Dorsolateral prefrontal cortex (tissue), 122 donors: ENCODE measurements at places on chromosomes 12 and 14.

- no peak for DNase-seq
These were observed 545 bp downstream of the SMARCC2 start for GRCh38 chr12:56188778-56189098.

GRCh38 chr12:1606021-1606622 lies 11.7 kb upstream of the FBXL14 start:
- DNase-seq = peak; percentile 63

GRCh38 chr12:129750421-129750820 lies 153.4 kb downstream of the TMEM132D start:
- DNase-seq = no peak

DNA sequence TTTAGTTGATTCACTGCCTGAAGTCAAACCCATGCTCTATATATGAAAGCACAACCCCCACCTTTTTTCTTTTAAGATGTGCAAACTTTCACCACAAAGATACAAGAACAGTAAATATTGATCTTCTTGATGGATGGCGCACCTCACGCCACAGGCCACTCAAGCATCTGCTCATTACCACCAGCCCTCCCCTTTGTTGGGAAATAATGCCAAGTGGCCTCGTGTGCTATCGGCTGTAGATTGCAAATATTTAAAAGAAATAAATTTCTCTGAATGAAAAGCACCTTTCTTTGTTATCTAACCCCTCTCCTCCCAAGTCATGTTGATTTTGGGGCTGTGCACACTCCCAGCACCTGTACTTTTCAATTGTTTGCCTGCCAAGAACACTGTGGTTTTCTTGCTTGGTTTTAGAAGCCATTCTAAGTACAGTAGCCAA lies 122.7 kb downstream of the C12orf42 start:
- no peak for DNase-seq

GRCh38 chr12:22677781-22678574 lies 53.0 kb downstream of the ETNK1 start:
- DNase-seq = no peak

DNA sequence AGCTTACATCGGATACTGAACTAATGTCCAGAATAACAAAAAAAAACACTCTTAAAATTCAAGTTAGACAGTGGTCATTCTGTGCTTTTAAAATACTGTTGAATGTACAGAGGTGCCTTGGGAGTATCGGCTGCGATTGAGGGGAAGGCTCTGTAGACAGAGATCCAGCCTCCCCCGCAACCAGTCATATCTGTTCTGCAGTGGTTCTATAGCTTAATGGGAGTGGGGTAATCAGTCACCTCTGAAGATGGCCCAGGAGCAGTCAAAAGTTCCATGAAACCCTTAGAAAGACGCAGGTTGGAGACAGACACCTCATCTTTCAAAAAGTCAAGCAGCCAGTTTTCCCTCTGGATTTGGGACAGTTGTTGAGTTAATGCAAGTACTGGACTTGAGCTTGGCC lies 1486.6 kb upstream of the TMEM132C start:
- no peak for DNase-seq

- DNase-seq = no peak
These were observed 3.2 kb upstream of the CLEC4C start for GRCh38 chr12:7750350-7750749.

GRCh38 chr12:31120392-31121008 lies 46.8 kb downstream of the DDX11 start:
- DNase-seq = no peak

GRCh38 chr12:46153268-46153872 lies 115.5 kb downstream of the SLC38A1 start:
- DNase-seq = no peak

- no peak for DNase-seq
These were observed 87.7 kb downstream of the KCNH5 start for GRCh38 chr14:62957562-62957961.

DNA sequence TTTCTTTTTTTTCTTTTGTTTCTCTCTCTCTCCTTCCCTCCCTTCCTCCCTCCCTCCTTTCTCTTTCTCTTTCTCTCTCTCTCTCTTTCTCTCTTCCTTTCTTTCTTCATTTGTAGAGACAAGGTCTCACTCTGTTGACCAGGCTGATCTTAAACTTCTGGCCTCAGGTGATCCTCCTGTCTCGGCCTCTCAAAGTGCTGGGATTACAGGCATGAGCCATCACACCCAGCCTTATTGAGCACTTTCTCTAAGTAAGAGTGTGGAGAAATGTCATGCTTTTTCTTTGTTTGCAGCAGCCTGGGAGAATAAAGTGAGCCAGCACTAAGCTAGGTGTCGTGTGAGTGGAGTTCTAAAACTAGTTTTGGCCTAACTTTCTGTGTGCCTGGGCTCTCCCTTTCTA lies 74.0 kb downstream of the TTC7B start:
- DNase-seq = no peak

DNA sequence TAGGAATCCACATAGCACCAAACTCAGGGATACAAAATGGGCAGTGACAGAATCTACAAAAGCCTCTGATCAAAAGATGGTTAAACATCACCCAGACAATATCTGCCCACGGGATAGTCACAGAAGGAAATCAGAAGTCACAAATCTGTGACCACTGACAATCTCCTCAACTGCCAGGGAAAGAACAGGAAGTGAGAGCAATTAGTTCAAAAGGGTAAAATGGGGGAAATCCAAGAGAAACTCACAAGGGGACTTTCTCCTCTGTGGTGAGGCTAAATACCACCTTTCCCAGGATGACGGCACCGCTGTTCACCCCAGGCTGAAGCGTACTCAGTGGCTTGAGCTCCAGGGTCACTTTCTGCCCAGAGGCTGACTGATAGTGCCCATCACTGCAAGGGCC lies 10.7 kb downstream of the TTC5 start:
- no peak for DNase-seq

- DNase-seq = no peak
These were observed 32.7 kb downstream of the DIP2B start for GRCh38 chr12:50537538-50537919.

GRCh38 chr14:66104486-66104885 lies 381.7 kb upstream of the CCDC196 start:
- no peak for DNase-seq

DNA sequence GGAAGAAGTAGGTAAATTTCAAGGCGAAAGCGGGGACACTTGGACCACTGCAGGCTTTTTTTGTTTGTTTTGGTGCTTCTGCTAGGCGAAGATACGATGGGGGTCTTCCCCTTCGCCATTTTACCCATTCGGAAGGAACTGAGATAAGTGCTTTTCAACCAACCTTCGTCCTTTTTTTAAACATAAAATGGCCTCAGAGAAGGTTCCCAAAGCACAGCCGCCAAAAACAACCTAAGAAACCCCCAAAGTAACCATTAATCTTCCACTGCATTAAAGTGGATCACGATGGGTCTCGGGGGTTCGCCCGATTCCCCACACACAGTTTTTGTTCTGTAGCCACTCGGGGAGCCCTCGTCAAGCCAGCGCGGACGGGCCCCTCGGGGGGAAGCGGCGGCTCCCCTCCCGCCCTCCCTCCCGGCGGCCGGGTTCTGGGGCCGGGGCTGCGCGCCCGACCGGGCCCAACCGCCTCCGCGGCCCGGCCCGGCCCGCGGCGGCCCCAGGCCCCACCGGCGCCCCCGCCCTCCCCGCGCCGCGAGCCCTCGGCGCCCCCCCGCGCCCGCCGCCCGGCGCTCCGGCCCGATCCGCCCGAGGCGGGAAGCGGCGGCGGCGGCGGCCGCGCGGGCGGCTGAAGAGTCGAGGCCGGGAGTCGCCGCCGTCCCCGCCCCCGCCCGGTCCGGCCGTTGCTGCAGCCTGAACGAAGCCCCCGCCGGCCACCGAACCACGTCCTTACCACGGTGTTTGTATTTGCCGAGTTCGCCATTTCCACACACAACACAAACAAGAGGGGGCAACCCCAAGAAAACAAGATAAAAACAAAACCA lies 790 bp downstream of the GTF2A1 start:
- no peak for DNase-seq

- no peak for DNase-seq
These were observed 291.4 kb downstream of the NAV3 start for GRCh38 chr12:78121969-78122610.

- no peak for DNase-seq
These were observed 4.6 kb upstream of the DAO start for GRCh38 chr12:108875280-108875679.

- no peak for DNase-seq
These were observed 7.4 kb downstream of the SMAGP start for GRCh38 chr12:51262758-51263177.

- DNase-seq = no peak
These were observed 115.7 kb downstream of the PCNX1 start for GRCh38 chr14:71022939-71023338.

- DNase-seq = no peak
These were observed 217.7 kb downstream of the PHETA1 start for GRCh38 chr12:111150921-111151840.
